ENCODE measurements at places on chromosomes 1 and 21.

GRCh38 chr1:23624440-23624839, 65.1 kb upstream of the ID3 start:
- peak; percentile 16 for DNase-seq

GRCh38 chr1:84758968-84759491, 68.8 kb upstream of the SSX2IP start:
- peak; percentile 50 for DNase-seq

GRCh38 chr1:76290271-76290670, 215.7 kb downstream of the ST6GALNAC3 start:
- no peak for DNase-seq

GRCh38 chr1:200895801-200896530, 1.3 kb downstream of the INAVA start:
- no peak for DNase-seq

- DNase-seq, result peak; percentile 22
Observed at GRCh38 chr1:47231301-47232186, 481 bp downstream of the TAL1 start.

DNA sequence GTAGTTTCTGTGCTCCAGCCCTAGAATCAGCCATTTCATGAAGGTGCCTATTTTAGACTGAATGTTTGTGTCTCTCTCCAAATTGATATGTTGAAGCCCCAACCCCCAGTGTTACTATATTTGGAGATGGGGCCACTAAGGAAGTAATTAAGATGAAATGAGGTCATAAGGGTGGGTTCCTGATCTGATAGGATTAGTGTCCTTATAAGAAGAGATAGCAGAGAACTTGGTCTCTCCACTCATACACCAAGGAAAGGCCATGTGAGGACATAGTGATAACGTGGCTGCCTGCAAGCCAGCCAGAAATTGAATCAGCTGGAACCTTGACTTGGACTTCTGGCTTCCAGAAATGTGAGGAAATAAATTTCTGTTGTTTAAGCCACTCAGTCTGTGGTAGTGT, 12.3 kb downstream of the RAVER2 start:
- no peak for DNase-seq

GRCh38 chr1:240575981-240576662, 35.8 kb downstream of the GREM2 start:
- peak; percentile 62 for DNase-seq

GRCh38 chr1:16243936-16244649, 7.1 kb upstream of the CPLANE2 start:
- peak; percentile 85 for DNase-seq

DNA sequence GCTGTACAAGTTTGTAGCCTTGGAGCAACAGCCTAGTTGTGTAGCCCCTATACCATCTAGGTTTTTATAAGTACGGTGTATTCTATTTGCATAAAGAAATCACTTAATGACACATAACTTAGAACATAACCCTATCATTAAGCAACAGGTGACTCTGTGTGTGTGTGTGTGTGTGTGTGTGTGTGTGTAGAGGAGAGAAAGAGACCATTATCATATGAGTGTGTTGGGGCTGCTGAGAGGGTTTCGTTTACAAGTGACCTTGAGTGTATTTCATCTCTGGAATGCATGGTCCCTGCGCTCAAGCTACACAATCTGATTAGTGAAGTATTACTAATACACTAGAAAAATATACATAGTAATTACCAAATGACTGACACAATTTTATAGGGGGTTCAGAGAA, 115.1 kb downstream of the RABGAP1L start:
- DNase-seq, result no peak

- peak; percentile 74 for DNase-seq
Observed at GRCh38 chr1:223298701-223299100, 65.3 kb downstream of the SUSD4 start.

- no peak for DNase-seq
Observed at GRCh38 chr1:4003846-4004505, 103.9 kb upstream of the C1orf174 start.

- no peak for DNase-seq
Observed at GRCh38 chr1:33438364-33439160, 7.7 kb upstream of the PHC2 start.

GRCh38 chr1:241447031-241447644, 72.4 kb downstream of the FH start:
- DNase-seq, result no peak

DNA sequence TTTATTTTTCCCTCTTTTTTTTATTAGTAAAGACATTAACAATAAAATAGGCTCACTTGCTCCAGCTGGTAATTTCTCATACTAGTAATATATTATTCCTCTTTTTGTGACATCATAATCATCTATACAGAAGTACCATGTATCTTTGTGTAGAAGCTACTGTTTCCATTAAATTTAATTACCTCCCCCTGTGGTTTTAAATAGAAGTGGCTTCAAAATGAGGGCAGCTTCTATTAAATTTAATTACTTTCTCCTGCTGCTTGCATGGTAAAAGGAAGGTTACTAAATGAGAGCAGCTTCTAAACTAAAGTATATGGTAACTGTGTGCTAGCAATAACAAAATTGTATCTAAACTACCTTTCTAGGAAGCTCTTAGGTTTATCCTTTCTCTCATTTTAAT, 94.0 kb downstream of the DPYD start:
- DNase-seq, result no peak

DNA sequence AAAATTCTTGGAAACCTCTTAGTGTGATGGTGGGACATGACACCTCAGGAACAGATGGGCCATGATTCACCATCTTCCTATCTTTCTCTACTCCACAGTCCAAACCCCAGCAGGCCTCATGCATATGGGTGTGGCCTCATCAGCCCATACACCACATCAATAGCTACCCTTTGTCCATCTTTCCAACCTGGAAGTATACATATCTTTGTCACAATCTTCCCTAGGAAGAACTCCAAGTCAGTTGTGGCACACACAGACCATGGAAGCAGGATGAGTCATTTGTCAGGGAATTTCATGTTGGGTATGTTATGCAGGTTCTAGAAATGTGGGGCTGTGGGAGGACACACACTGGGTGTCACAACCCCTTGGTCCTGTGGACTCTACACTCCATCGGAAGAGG, 30.5 kb upstream of the CLCA4 start:
- DNase-seq, result peak; percentile 23

DNA sequence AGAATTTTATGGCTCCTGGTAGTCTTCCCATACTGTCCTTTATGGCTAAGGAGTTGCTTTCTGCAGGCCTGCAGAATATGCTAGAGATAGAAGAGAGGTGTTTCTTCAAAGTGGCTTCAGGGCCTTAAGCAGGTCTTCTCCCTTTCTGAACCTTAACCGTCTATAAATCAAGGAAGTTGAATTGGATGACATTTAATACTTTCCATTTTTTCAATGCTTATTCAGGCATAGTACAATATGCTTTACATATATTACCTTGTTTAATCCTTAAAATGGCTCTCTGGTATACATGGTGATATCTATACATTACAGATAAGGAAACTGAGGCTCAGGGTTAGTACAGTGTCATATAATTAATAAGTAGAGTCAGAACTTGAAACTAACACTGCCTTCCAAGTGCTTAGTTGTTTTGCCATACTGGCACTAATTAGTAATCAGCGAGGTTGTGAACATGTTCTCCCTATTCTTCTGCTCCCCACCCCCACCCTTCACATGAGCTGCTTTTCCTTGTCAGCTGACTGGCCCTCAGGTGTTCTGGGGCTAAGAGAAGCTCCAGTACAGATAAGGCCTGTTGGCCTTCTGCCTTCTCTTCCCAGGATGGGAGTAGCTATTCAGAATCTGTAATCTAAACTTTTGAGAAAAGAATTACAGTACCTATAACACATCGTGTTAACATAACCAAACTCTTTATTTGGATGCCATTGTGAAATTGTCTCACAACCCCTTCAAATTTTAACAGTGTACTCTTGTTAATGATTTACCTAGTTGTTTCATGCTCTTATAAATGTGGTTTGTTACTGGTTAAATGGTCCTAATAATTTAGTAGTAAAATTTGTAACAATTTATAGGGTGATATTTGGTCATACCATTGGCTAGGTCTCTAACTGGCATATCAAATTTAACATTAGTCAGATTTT, 13.6 kb downstream of the NFYC start:
- no peak for DNase-seq

DNA sequence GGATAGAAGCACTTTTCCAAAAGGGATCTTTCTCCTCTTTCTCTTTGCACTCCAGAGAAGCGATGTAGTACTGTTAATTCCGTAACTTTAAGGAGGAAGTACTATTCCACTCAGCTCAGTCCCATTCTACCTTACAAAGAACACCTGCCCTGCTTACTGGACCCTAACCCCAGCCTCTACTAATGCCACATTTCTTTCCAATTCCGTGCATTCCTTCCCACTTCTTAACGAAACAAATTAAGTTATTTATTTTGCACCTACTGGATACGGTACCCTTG, 511 bp downstream of the NDC1 start:
- no peak for DNase-seq

DNA sequence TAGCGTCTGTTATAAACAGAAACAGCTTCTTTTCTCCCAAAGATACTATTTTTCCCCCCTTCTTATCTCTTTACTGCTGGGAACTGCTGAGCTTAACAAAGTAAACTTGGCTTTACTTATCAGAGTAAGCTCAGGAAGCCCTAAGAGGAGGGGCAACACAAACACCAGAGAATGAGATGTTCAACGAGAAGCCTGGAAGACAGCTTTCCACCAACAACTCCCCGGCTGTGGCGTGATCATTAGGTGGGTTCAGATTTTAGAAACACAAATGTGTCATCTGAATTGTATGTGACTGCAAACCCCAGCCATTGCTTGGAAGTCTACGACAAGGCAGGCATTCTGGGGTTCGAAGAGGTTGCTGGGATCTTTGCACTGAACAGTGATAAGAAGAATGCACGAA, 181.2 kb upstream of the ESRRG start:
- DNase-seq, result no peak

- DNase-seq, result no peak
Observed at GRCh38 chr1:236619398-236619797, 15.1 kb upstream of the HEATR1 start.

GRCh38 chr21:43362321-43362791, 64.6 kb downstream of the SIK1 start:
- peak; percentile 72 for DNase-seq

- DNase-seq, result peak; percentile 97
Observed at GRCh38 chr1:205294175-205294917, 27.2 kb downstream of the NUAK2 start.

DNA sequence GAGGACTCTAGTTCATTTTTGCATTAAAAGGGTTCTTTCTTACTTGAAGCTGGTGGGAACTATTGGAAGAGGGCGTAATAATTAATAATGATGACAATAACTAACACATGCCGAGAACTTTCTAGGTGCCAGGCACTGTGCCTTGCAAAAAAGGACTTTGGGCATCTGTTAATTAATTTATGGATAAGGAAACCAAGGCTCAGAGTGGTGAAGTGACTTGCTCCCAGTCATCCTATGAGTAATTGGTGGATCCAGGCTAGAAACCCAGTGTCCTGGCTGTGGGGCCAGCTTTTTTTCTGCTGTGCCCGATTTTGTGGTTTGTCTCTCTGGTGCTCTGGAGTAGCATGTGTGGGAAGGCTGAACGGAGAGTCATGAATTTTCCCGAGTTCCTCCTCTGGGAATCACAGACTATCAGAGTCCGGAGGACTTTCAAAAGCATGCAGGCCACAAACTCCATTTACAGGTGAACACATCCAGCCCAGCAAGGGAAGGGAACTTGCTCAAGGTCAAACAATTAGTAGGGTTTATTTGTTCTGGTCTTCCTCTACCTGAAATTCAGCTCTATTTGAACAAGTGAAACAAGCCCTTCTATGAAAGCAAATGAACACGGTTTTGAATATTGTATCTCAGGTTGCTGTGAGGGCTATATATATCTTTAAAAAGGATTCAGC, 23.4 kb downstream of the ROR1 start:
- peak; percentile 8 for DNase-seq

GRCh38 chr1:244837597-244838258, 2.3 kb downstream of the COX20 start:
- peak; percentile 14 for DNase-seq

- no peak for DNase-seq
Observed at GRCh38 chr1:162169031-162169790, 99.7 kb downstream of the NOS1AP start.

- peak; percentile 49 for DNase-seq
Observed at GRCh38 chr1:191575180-191575579, 583.1 kb upstream of the RGS18 start.

- peak; percentile 77 for DNase-seq
Observed at GRCh38 chr1:88983791-88984559, 8.5 kb downstream of the KYAT3 start.

- peak; percentile 84 for DNase-seq
Observed at GRCh38 chr1:214400131-214400530, 119.2 kb downstream of the SMYD2 start.

- DNase-seq, result no peak
Observed at GRCh38 chr1:64683419-64683818, 61.5 kb upstream of the RAVER2 start.

Data from ELR (cell line).